ENCODE measurements at places on chromosomes 6 and 20.

DNA sequence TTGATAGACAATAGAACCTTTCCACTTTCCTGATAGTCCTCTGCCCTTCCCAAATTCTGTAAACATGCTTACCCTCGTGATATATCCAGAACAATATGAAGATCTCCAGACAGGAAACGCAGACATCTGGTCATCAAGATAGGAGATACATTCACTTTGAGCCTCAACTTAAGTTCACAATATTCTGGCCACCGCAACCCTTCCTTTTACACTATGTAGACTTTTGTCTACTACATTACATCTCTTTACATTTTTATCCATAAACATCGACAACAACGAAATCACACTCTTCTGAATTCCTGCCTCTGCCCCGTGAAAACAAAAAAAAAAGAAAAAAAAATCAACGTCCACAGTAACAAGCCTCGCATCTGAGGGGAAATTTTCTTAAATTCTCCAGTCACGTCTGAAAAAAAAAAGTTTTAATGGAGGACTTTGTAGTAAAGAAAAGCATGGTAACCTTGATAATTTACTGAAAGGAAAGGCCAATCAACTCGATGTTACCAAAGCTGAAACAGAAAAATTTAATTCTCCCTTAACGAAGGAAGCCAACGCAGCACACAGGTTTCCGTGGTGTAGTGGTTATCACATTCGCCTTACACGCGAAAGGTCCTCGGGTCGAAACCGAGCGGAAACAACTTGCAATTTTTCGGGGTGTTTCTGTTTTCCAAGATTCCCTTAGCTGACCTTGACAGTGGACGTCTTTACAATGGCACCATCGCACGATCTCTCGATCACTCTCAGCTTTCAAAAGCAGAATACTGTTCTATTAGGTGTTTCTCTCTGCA, 21.8 kb downstream of the POM121L2 start:
- DNase-seq: no peak

GRCh38 chr6:145502416-145502815, 232.9 kb downstream of the EPM2A start:
- no peak for DNase-seq

DNA sequence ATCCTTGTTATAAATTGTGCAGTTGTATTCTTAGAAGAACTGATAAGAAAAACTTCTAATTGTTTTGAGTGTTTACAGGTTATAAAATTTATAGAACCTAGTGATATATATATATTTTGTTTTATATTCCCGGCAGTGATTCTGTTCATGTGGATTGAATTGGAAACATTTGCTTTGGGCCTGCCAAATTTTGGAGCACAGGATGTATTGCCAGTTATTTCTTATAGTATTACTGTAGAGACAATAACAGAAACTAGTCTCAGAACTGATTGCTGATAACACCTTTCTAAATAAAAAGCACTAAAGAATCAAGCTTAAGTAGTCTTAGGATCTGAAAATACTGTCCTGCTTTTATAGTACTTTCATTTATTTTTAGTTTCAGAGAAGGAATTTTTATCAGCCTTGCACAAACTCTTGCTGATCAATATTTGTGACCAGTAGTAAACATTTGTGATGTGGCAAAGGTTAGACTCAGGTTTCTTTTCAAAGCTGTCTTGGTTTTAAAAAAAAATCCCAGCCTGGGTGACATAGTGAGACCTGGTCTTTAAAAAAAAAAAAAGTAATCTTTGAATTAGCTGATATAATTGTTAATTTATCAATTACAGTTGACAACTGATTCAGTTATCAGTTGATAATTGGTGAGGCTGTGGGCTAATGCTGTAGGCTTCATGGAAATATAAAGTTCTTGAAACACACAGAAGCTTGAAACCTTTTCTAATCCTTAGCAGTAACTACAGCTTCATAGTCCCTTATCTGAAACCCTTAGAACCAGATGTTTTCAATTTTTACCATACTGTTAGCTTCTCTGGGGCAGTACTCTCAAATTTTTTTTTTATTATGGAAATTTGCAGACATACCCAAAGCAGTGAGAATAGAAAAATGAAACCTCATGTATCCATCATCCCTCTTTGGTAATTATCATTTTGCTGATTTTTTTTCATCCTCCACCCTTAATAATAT, 42.4 kb downstream of the RNGTT start:
- DNase-seq: no peak

- DNase-seq: no peak
These were observed 423.1 kb upstream of the RNF217 start for GRCh38 chr6:124539096-124539495.

GRCh38 chr20:9928281-9928737, 89.4 kb upstream of the PAK5 start:
- DNase-seq: no peak

DNA sequence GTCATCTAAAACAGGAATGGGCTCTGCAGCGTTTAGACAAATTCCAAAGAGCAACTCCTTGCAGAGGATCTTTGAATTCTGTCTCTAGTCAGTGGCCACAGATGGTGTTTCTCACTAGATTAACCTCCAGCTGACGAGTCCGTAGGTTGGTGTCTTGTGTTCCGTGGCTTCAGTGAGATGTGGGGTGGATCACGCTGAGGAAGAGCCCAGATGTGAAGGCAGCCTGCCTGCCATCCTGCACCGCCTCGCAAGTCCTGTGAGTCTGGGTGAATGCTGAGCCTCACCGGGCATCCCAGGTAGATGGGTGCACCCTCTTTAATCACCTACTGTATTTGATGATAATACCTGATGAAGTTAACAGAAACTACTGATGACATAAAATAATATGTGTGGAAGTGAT, 70.4 kb downstream of the THBS2 start:
- DNase-seq: no peak

GRCh38 chr20:16028923-16029322, 544.3 kb downstream of the KIF16B start:
- DNase-seq: no peak

GRCh38 chr6:3382326-3383279, 74.2 kb downstream of the SLC22A23 start:
- DNase-seq: no peak

DNA sequence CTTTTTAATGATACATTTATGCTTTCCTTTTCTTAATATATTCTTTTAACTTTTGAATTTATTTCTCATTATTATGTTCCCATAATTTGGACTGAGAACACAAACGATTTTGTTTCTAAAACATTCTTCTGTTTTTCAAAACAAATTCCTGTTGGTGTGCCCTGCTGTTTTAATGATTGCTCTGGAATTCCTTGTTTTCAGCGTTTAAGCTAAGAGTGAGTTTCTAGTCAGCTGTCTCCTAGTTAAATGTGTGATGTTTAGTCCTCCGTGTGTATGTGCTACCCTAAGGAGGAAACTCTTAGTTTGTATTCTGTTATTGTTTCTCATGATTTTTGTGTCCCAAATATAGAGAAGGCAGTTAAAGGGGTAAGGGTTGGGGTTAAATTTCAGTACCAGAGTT, 306.1 kb upstream of the RGS17 start:
- DNase-seq: no peak

- DNase-seq: no peak
These were observed 179.1 kb upstream of the EYA4 start for GRCh38 chr6:133062077-133062476.

DNA sequence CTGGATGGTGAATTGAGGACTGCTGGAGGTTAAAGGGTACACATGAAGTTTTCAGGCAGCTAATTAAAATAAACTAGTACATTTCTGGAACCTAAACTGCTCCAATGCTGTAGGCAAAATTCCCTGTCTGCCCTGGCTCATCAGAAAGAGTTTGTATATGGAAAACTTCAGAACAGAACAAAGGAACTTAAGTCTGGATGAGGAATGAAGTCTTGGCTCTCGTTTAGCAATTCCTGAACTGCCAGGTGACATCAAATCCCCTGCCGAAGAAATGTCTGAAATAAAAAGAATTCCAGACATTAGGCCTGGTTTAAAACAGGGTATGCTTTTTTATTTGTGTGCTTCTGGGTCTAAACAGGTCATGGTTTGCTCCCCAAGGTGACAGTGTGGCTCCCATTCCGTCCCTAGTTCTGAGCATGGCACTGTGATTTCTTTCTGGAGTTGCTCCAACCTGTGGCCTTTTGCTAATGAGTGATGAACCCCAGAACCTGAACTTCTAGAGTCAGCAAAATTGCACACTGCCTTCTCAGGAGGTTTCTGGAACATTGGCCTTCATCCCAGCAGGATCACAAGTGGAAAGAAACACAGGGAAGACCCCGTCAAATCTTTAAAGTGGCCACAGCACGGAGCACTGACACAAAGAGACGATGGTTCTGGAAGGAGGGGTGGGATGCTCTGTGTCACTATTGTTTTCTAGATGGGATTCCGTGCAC, 129.4 kb upstream of the NAA20 start:
- no peak for DNase-seq

DNA sequence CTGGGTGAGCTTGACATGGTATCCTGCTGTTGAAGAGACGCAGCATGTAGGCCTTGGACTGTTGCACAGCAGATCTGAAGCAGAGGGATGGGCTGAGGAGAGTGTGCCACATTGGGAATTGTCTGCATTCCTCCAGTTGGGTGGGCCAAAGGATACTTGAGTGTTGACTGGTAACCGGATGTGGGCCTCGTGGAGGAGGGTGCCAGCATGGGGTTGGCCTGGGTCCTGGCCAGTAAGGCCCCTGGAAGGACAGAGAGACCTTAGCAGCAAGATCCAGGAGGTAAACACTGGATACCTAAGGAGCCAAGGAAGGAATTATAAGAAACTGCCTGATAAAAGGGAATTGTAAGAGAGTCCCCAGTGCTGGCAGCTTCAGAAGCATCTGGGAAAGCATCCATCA, 76.9 kb downstream of the FIG4 start:
- no peak for DNase-seq

- no peak for DNase-seq
These were observed 83.9 kb downstream of the SESN1 start for GRCh38 chr6:109010705-109011102.

DNA sequence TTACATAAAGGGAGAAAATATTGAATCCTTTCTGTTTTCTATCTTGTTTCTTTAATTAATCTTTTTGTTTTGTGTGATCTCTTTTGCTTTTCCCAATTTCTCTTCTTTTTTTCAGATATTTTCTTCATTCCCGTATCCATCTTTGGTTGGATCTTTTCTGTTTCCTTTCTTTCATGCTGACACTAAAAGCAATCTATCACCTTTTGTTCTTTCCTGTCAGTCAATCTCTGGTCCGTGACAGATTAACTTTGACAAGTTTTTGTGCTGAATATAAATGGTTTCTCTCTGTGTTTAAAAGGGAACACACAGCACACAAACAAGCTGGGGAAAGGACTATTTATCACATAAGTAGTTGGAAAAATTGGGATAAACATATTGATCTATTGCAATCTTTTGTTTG, 162.8 kb downstream of the GRM1 start:
- DNase-seq: no peak

DNA sequence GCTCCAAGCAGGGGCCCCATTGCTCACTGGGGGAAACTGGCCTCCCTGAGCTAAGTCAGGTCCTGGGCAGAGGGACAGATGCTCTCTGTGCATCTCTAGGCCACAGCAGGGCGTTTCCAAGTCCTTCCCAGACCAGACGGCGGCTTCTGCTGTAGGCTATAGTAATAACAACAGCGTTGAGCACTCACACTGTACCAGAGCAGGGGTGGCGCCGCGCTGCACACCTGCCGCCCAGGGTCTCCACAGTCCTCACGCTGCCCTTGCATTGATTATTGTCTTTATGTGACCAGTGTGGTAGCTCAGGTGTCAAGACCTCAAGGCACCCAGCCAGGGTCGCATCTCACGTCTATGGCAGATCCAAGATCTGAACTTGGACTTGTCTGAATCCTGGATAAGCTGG, 14.9 kb upstream of the CCN5 start:
- DNase-seq: no peak

DNA sequence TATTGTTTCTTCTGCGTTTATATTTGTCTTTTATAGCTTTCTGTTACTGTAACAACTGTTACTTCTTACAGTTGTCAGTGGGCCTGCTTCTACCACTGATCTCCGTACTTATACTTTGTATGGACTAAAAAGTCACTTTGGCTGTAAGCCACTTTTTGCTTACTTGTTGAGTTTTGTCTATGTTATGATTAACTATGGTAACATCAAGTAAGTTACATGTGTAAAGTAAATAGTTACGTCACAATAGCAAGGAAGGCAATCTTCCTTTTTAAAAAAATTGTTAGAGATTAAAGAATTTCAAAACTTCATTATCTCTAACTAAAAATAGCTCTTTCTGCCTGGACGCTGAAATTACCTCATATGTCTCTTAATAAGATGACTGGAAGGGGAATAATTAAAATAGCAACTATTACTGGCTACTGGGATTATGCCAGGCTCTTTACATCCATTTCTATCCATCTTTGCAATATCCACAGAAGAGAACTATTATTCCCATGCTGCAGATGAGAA, 10.9 kb downstream of the TFB1M start:
- DNase-seq: no peak

- no peak for DNase-seq
These were observed 34.0 kb downstream of the AFDN start for GRCh38 chr6:167860550-167861226.

GRCh38 chr20:59144831-59145196, 18.8 kb upstream of the ZNF831 start:
- no peak for DNase-seq

DNA sequence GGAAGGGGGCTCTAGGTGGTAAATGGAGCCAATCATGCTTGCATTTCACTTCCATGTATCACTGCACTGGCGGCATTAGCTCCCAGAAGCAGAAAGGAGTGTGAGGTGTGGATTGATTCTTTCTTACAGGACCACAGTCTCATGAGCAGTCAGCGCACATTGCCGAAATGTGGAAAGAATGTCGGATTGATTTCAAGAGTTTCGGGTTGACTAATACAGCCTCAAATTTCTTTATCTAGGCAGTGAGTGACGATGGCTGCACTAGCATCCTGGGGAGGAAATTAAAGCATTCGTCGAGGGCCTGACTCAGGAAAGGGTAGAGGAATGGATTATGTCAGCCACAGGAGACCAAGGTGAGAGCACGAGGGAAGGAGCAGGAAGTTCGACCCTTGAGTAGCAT, 222.8 kb upstream of the CDYL start:
- DNase-seq: no peak

GRCh38 chr6:161682982-161683381, 409.1 kb upstream of the AGPAT4 start:
- DNase-seq: no peak

GRCh38 chr20:51440589-51440988, 101.9 kb downstream of the NFATC2 start:
- DNase-seq: no peak

DNA sequence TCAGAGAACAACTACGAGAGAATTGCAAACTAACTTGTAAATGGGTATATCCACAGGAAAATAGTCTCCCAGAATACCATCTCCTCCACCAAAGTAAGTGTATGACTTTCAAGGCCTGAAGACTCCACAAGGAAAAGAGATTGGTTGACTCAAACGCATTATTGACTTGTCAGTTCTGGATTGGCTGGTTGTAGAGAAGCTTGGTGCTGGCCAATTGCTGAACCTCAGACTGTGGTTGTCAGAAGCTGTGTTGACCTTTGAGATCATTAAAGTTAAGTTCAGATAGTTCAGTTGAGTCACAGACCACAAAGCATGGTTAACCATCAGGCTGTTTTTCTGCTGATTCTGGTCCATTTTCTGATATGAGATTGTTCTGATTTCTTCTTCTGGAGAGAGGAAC, 388.3 kb downstream of the BMP2 start:
- DNase-seq: no peak
